Cortex of kidney (tissue), 1 donor: ENCODE measurements at places on chromosomes 7 and 10.

- no peak for DNase-seq
These were observed 73.4 kb downstream of the CAV1 start for GRCh38 chr7:116598278-116598677.

DNA sequence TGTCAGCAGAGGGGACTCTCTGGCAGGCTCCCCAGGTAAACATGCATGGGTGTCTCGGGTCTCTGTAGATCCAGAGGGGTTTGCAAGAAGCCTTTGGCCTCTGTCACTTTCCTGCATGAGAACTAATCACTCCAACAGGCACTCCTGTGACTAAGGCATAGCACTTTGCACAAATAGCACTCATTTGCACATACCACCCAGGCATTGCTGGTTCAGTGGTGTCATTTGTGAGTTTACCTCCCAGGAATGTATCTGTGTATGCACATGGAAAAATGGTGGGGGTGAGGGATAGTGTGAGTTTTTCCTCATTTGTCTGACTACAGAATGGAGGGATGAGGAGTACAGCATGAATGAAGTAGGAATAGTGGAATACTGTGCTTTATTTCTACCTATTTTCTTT is 39.5 kb downstream of the CNNM1 start:
- DNase-seq, result no peak

DNA sequence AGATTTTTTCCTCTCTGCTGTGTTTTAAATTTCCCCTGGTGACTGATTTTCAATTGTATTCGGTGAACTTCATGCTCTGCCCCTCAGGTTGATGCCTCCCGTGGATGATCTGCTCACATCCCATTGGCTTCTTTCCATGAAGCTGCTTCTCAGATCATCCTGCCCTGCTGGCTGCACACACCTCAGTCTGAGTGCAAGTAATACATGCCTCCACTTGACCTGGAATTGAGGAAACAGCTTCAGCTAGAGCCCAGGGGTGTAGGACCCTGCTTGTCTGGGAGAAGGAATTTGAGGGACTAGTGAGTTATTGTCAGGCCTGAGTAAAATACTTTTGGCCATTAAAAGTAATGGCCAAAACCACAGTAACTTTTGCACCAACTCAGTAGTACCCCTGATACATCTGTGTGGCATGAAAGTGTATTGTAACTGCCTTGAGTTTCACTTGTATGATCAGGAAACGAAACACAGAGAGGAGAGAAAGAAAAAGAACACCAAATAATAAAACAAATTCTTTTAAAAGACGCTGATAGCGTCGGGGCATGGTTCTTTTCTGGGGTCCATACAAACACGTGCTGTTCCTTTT is 49.4 kb downstream of the SPAM1 start:
- DNase-seq, result no peak

GRCh38 chr7:909358-910329 is 33.3 kb downstream of the GET4 start:
- no peak for DNase-seq

- no peak for DNase-seq
These were observed 12.6 kb upstream of the SH2B2 start for GRCh38 chr7:102273749-102274712.

GRCh38 chr7:67343572-67343971 is 346.9 kb downstream of the TYW1 start:
- DNase-seq, result no peak

- DNase-seq, result no peak
These were observed 70.4 kb upstream of the ITPRID1 start for GRCh38 chr7:31443457-31443856.

- no peak for DNase-seq
These were observed 173.0 kb upstream of the LANCL2 start for GRCh38 chr7:55191926-55192692.

DNA sequence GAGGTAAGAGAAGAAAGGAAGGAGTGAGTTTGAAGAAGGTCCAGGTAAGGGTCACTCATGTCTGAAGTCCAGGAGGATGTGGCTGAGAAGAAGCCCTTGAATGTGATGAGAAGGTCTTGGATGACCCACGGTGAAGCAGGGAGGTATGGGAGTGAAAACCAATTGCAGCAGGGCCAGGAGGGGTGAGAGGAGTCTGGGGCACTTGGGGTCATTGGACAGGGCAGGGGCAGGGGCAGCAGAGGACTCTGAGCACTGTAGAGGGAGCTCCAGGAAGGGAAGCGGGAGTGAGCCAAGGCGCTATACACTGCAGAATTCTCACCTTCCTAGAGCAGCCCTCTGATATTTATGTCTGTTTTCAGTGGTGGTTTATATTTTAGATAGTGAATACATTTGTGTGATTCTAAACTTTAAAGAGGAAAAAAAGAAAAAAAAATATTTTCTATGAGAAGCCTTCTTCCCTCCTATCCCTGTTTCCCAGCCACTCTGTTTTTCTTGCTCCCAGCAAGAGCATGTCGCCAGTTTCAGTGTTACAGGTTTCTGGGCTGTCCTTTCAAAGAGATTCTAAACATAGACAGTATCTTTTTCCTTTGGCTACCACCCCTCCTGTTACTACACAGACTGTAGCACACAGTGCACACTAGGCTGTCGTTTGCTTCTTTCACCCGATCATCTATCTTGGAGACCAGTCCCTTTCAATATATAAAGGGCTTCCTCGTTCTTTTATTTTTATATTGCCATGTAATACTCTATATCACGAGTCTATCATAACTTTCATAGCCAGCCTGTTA is 24.5 kb downstream of the BLVRA start:
- DNase-seq, result no peak

DNA sequence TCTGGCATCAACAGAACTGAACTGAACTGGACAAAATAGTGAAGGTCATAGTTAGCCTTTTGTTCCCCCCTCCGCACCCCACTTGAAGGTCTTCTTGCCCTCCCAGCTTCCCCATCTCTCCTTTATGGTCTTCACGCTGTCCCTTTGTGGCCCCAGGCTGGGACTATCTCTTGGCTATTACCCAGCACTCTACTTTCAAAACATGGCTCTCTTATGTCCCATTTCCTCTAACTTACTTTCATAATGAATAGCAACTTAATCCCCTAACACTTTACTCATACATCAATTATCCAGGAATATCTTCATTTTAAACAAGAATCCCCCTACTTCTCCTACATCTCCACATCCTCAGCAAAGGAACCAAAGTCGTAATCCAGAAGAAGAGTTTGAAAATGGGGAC is 135.3 kb upstream of the ITGB1 start:
- DNase-seq, result no peak

DNA sequence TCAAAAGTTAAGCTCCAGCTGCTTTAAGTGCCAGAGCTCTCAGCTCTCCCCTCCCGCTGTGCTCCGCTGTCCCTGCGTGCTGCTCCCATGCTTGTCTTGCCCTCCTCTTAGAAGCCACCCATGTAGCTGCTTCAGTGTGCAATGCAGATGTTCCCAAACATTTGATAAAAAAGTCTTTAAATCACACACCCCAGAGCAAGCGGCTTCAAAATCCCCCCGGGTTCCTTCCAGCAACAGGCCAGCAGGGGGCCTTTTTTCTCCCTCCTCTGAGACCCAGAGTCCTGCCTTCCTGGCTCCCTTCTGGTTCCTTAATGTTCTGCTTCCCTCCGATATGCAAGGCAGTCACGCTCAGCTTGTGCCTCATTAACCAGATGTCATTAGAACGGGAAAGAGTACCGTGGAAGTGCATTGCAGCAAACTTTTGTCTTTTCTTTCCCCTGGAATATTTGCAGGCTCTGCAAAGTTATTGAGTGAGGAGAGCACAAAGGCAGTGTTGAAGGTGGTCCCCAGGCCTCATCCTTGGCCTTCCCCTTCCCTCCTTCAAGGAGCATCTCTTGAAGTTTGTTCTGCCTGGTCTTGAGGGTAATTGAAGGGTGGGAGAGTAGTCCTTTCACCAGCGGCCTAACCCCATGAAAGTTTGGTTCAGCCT is 25.5 kb downstream of the LDB3 start:
- DNase-seq, result no peak

DNA sequence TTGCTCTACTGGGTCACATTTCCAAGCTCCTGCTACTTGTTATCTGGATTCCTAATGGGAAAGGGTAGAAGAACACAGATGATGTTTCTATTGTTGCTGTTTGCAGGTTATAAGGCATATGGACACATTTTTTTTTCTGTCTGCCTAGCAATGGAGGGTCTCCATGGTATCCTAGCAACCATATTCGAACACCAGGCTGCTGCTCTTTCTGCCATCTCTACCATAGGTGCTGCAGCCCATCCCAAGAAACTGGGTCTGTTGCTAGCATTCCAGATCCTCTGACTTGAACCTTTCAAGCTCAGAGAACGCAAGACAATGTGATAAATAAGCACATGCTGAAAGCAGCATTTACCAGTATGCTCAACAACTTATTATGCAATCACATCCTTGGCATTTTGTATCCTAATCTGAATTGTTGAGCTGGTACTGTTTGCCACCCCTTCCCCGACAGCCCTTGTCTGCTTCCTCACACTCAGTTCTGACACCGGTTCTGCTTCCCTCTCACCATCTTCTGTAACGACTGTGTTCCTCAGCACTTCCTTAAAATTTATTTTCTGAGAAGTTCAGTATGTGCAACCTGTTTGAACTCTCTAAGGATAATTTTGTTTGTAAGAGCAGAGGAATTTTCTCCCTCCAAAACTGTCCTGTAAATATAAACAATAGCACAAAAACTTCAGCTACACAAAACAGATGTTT is 6.2 kb downstream of the PRKG1 start:
- DNase-seq, result no peak

DNA sequence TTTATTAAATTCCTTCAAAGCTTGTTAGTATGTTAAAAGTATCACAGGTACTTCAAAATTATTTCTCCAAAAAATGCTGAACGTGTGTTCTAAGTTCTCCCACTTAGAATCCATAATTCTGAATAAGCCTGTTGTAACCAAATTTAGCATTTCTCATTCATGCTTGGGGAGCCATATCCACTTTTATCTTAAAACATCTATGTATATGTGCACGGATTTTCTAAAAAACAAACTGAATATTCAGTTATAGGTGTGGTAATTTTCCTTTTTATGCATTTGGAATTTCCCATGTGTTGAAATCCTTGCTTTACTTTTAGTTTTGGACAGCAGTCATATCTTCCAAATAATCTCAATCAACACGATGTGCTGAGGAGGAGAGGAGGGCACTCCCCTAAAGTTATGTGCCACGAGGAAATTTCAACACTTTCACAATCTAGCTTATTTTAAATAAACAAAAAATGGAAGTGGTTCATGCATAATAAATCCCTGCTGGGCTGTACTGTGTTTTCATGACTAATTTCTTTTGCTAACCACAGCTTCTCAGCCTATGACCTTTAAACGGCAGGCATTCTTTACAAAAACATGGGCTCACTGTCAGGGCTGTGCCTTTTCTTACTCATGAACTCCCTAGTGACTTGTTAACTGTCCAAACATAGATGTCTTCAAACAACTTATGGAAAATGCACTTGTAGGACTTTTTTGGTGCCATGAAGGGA is 380.3 kb upstream of the SEMA3C start:
- DNase-seq, result no peak

- DNase-seq, result no peak
These were observed 78.7 kb upstream of the ARID5B start for GRCh38 chr10:61822781-61823230.

DNA sequence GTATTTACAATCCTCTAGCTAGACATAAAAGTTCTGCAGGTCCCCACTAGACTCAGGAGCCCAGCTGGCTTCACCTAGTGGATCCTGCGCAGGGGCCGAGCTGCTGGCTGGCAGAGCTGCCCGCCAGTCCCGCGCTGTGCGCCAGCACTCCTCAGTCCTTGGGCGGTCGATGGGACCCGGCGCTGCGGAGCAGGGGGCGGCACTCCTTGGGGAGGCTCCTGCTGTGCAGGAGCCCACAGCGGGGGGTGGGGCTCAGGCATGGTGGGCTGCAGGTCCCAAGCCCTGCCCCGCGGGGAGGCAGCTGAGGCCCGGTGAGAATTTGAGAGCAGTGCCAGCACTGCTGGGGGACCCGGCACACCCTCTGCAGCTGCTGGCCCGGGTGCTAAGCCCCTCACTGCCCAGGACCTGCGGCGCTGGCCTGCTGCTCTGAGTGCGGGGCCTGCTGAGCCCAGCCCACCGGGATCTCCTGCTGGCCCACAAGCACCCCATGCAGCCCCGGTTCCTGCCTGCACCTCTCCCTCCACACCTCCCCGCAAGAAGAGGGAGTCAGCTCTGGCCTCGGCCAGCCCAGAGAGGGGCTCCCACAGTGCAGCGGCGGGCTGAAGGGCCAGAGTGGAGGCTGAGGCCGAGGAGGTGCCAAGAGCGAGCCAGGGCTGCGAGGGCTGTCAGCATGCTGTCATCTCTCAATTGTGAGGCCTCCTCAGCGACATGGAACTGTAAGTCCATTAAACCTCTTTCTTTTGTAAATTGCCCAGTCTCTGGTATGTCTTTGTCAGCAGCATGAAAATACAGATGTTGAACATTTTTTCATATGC is 63.1 kb downstream of the TFAM start:
- DNase-seq, result no peak

GRCh38 chr10:101617824-101618568 is 29.9 kb downstream of the DPCD start:
- DNase-seq, result no peak

DNA sequence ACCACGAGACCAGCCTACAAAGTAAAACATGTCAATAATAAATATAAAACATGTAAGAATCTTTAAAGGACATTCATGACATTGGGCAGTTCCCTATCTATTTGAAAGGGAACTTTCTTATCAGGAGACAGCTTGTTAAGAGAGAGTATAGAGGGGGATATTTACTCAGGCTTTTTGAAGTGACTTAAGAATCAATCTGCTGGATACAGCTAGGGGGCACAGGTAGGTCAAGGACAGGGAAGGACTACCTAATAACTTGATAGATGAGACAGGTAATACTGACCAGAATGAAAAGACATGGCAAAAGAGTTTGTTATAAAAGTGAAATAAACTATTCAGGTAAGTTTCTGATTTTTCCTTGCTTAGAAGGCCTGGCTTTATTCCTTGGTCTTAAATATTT is 21.8 kb upstream of the LRRD1 start:
- DNase-seq, result no peak
